Upper lobe of left lung (tissue), 6 donors: ENCODE measurements at places on chromosomes 7 and 10. TPM values are rescaled to one million over a fixed set of nuclear protein-coding genes. Genes with fewer than 3 reads are reported as not detected.

DNA sequence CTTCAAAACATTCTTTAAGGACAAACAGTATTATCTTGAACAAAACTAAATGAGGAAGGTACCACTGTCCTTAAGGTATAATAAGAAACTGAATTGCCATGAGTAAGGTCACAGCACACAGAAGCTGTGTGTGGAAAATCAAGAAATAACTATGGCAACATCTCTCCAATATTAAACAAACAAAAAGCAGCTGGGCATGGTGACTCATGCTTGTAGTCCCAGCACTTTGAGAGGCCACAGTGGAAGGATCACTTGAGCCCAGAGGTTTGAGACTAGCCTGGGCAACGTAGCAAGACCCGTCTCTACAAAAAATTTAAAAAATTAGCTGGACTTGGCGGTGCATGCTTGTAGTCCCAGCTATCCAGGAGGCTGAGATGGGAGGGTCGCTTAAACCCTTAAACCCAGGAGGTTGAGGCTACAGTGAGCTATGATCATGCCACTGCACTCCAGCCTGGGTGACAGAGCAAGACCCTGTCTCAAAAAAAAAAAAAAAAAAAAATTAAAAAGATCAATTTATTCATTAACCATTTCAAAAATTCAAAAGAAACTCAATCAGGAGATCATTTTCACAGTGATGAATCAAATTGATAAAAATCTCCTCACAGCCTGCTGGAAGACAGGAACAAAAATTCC, 195.4 kb downstream of the SKIDA1 start:
- peak; percentile 66 for DNase-seq

GRCh38 chr7:135884495-135885232, 92.5 kb downstream of the MTPN start:
- DNase-seq, result no peak

DGKI gene
- total RNA-seq, result 4.5 TPM

GRCh38 chr10:118882741-118883140, 128.0 kb upstream of the CACUL1 start:
- no peak for DNase-seq
